ENCODE measurements at places on chromosomes 4 and X.

DNA sequence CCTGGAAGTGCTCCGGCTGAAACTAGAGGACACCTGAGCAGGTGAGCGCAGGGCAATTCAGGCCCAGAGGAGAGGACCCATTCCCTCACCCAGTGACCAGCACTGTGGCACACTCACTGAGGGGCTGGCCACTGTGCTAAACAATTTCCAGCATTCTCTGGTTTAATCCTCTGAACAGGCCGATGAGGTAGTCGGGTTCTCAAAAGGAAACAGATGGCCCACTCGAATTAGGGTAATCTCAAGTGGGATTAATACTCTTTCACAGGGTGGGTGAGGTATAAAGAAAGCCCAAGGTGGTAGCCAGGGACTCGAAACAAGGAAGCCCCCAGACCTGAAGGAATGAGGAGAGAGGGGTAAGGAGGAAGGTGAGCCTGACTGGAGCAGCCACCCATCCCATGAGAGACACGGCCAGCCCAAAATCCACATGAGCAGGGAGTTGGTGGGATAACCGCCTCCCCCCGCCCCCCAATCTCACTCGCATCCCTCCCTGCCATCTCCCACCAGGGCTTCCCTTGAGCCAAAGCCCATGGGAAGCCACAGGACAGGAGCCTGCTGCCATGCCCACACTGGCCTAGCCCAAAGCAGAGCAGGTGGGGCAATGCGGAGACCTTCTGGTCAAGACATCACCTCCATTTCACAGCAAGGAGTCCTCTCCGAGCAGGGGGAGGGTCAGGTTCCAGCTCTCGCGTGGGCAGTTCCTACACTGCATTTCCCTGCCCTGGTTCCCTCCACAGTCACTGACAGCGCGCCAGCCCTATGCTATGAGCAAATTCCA, 55.0 kb downstream of the SH3KBP1 start:
- DNase-seq = no peak

GRCh38 chr4:134560728-134561127, 359.1 kb upstream of the PABPC4L start:
- no peak for DNase-seq

- DNase-seq = no peak
Measured at GRCh38 chrX:53080628-53081580, 1.3 kb upstream of the TSPYL2 start.

DNA sequence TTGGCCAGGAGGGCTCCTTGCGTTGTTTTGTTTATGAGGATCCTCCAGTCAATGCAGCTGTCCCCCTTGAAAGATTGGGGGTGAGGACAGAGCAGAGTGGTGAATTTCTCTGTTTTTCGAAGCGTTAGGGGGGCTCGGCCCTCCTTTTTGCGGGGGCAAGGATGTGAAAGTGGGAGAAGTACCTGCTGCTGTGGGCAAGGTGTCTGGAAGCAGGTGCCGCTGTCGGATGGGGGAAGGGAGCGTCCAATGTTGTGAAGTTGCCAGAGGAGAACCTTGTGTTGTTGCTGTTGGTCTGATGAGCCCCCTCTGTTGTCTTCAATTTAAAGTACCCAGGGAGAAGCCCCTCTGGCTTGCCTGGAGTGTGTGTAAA, 613 bp downstream of the GLRB start:
- no peak for DNase-seq

- no peak for DNase-seq
Measured at GRCh38 chr4:55446578-55446922, 50.8 kb downstream of the TMEM165 start.

- DNase-seq = no peak
Measured at GRCh38 chr4:159425737-159426305, 322.9 kb downstream of the RAPGEF2 start.

DNA sequence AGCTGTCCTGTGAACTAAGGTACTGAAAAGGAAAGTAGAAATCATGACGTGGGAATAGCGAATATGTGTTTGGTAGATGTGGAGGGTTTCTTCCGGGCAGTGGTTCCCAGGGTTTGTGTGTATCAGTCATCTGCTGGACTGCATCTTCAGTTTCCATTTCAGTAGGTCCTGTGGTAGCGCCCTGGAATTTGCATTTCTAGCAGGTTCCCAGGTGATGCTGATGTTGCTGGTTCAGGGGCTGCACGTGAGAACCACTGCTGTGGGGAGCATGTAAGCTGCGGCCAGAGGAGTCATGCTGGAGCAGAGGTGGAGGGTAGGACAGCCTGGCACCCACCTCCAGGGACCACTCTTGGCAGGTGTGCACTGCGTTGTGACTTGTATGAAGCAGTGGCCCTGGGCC, 47.1 kb downstream of the ARHGAP10 start:
- no peak for DNase-seq

DNA sequence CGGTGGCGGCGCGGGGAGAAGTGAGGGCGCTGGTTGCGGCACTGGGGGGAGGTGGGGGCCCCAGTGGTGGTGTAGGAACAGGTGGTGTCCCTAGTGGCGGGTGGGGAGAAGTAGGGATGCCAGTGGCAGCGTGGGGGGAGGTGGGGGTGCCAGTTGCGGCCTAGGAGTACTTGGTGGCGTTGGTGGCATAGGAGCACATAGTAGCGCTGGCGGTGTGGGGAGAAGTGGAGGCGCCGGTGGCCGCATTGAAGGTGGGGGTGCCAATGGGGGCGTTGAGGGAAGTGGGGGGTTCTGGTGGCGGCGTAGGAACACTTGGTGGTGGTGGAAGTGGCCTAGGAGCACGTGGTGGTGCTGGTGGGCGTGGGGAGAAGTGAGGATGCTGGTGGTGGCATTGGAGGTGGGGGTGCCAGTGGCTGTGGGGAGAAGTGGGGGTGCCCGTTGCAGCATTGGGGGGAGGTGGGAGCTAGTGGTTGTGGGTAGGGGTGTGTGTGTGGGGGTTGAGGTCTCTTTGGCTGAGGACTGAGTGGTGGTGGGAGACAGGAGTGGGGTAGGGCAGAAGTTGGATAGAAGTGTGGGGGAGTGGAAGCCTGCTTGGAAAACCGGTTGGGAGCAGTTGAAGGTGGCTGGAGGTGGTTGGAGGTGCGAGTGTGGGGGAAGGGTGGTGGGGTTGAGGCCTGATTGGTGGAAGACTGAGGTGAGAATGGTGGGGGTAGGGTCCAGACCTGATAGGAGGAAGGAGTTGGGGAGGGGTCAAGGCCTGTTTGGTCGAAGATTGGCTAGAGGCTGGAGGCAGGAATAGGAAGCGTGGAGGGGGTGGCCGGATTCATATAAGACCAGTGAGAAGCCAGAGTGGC, 1.1 kb downstream of the GCNA start:
- no peak for DNase-seq

DNA sequence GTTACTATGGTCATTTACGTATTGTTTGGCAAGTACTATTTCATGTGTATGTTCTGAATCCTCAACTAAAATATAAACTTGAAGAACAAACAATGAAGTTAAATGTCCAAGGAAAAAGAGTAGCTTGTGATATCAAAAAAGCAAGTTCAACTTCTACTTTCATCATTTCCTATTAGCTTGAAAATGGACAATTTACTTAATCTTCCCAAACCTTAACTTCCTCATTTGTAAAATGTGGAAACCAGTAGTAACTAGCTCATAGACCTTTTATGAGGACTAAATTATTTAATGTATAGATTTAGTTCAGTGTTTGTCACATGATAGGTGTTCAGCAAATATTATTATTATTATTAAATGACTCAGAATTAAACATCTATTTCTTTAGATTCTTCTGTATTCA, 276.8 kb upstream of the TET2 start:
- no peak for DNase-seq
